Activated CD4-positive, alpha-beta memory T cell treated with anti-CD3 and anti-CD28 coated beads, Interleukin-2, amount 10 ng/mL, durations not matched to agents 7 days and 5 days (primary cell): ENCODE measurements at places on chromosomes 3 and 15. TPM values are rescaled to one million over a fixed set of nuclear protein-coding genes. Genes with fewer than 3 reads are reported as not detected.

DNA sequence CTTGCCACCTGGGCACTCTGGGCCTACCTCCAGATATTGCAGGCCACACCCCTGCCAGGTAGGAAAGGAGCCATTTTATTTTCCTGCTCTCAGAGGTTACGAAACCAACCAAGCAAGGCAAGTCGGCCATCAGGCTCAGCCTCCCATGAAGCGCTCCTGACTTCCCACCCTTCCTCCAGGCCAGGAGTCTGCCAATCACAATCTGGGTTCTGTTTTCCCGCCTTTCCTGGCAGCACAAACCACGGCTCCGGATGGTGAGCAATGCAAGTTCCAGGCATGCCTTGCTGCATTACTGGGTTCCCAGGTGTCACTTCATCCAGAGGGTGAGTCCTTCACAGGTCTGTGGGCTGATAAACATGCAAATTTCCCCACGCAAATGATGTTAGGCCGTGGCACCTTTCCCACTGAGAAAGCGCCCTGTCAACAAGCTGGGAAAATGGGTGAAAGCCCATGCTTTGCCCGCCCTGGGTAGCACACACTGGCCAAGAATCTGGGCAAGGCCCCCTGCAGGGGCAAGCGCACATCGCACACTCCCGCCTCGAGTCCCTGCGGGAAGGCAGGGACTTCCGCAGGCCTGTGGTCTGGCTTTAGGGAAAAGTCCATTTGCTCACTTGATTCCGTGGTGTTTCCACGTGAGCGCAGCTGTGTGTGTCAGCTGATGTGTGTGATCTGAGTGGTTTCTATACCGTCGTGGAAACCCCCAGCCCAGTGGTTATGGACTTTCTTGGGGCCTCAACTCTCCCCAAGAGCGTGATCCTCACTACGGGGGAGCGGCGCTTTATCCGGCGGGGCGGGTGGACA lies 61.6 kb upstream of the RYK start:
- H3K27me3 ChIP-seq, result peaks cover 57% of the 10 kb centered on the region
- DNase-seq, result no peak
- H3K27ac ChIP-seq, result no peak overlapping the region
- H3K36me3 ChIP-seq, result no peaks in the 10 kb centered on the region
- H3K4me3 ChIP-seq, result no peak overlapping the region

- H3K27ac ChIP-seq, result no peak overlapping the region
- no peak for DNase-seq
- no peaks in the 10 kb centered on the region for H3K36me3 ChIP-seq
- no peaks in the 10 kb centered on the region for H3K4me1 ChIP-seq
- H3K4me3 ChIP-seq, result no peak overlapping the region
Measured at GRCh38 chr3:175073219-175073905, 214.2 kb downstream of the NAALADL2 start.

GRCh38 chr3:37963635-37964034 lies 27.0 kb upstream of the VILL start:
- no peak overlapping the region for H3K27ac ChIP-seq
- H3K27me3 ChIP-seq, result peaks cover 11% of the 10 kb centered on the region
- no peak overlapping the region for H3K4me3 ChIP-seq
- no peaks in the 10 kb centered on the region for H3K36me3 ChIP-seq
- DNase-seq, result no peak

DNA sequence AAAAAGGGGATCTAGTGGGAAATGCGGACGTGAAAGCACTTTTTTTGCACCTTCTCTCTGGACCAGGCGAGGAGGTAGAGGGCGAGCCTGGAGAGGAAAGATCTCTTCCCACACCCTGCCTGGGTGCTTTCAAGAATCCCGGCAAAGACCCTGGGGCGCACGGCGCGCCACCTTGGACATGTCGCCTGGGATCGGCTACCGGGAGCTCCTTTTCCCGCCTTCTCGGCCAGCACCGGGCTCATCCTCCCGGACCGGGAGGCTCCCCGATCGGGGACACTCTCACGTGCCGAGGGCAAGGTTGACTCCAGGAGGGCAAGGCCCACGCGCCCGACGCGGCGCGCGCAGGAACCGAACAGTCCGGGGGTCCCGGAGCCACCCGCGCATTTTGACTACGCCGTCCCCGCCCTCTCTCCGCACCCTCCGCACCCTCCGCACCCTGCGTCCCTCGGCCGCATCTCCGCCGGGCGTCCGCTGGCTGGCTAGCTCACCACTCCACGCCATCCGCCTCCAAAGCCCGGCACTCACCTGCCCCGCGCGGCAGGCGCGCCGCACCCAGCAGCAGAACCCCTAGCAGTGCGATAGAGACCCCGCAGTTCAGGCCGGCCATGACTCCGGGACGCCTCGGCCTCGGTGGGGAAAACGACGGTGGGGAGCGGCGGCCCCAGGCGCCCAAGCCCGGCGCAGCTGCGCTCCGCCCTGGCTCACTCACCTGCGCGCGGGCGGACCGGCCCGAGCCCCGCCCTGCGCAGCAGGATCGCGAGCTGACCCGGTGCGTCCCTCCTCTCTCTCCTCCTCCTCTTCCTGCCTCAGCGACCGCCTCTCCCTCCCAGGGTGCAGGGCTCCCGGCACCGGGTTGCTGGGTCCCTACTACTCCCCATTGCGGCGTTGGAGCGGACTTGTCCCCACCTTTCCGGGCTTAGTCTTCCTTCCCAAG lies at the start of gene CDCP1:
TSS of gene CDCP1 (minus strand) at position 698 of the 934 bp plus-strand sequence. CDS start at position 607, 91 bp downstream.
- peaks cover 69% of the 10 kb centered on the region for H3K27me3 ChIP-seq
- peaks cover 16% of the 10 kb centered on the region for H3K4me1 ChIP-seq
- no peak for DNase-seq

The HYAL1 gene
- total RNA-seq, result 0.28 TPM

The SOX14 gene
- total RNA-seq, result not detected
